Stimulated activated CD4-positive, alpha-beta T cell treated with anti-CD3 and anti-CD28 coated beads, Interleukin-1b, Interleukin-23, amount 100 ng/mL, for 1 hour (primary cell): ENCODE measurements at places on chromosomes 1 and 21.

DNA sequence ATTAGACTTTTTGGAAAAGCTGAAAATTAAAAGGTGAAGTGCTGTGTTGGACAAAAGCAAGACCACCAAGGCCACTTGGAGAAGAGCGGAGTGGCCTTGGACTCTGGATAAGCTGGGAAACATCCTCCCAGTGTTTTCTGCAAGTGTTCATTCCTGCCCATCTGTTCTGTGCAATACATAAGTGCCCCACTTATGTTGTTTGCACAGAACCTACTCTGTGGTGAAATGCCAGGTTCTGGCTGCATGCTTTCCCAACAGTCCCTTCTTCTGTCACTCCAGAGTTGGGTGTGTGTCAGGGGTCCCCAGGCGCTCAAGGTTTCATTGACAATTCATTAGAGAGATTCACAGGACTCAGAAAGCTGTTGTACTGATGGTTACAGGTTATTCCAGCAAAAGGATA lies 30.3 kb downstream of the NHLH2 start:
- no peak for DNase-seq

GRCh38 chr1:60969971-60970509 lies 112.3 kb upstream of the NFIA start:
- no peak for DNase-seq

DNA sequence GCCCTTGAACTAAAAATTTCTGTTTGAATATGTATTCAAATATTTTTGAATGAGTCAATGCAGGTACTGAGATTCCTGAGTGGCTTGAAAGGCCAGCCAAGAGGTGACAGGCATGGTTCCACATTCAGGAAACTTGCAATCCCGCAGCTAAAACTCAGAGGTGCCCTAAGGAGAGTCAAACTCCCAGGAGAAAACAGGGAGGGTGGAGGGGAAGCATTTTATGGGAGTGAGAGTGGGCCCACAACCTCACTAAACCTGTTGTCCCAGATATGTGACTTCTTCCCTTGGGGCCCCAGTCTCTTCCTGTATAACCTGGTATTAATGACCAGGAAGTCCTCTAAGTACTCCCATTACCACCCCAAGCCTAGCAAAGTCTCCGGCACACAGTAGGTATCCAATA lies 189.6 kb downstream of the PLPP3 start:
- no peak for DNase-seq

DNA sequence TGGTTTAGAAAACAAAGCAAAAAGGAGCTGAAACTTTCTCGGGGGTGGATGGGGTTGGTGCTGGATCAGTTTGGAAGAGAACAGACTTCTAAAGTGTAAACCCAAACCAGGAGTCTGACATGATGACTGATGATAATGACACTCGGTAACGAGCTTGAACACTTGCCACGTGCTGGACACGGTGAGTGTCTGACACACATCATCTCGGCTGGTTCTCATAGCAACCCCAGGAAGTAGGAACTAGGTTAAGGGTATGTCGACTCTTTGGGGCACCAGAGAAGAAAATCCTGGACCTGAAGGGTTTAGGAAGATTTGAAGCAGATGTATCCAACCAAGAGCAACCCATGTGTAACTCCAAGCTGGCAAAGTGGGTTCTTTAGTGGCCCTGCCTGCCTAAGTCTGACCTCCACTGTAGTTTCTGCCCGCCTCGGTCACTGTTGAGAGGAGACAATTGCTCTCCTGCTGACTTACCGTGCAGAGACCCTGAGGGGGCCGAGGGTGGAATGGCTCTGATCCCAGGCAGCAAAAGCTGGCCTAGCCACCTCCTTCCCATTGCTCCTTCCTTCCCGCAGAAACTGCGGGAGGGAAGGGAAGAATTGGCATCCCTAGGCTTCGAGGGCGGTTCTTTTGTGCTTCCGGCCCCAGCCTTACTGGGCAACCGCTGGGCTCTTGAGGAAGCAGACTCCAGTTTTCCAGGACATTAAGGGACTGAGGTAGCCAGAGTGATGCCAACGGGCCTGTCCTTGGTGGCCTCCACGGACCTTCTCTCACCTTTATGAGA lies 156.0 kb downstream of the TOMM20 start:
- DNase-seq, result no peak

GRCh38 chr21:43368685-43369084 lies 58.2 kb downstream of the SIK1 start:
- DNase-seq, result no peak

DNA sequence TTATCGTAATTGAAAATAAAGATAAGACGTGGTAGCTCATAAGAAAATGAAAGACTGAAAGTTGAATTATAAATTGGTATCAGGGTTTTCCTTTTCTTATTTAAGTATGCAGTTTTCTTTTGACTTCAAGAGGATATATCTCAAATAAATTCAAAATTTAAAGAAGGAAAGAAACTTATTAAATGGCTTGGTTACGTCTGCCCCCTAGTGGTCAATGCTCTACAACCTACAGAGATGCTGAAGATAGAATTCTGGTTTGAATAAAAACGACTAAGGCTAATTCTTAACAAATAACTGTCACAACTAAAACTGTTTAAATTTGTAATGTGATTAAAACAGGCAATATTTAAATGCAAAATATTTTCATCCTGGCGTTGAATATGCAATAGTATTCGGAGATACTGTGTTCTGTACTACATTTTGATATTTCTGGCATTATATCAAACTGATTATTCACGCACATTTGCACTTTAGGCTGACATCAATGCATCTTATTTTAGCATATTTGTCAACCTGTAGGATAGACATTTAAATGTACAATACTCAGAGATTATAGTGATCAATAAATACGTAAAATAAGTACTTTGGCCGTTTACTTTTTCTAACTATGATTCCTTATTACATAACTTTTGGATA lies 26.8 kb downstream of the IFI44 start:
- peak; percentile 29 for DNase-seq

- DNase-seq, result no peak
Measured at GRCh38 chr1:218748071-218748470, 402.9 kb downstream of the TGFB2 start.

DNA sequence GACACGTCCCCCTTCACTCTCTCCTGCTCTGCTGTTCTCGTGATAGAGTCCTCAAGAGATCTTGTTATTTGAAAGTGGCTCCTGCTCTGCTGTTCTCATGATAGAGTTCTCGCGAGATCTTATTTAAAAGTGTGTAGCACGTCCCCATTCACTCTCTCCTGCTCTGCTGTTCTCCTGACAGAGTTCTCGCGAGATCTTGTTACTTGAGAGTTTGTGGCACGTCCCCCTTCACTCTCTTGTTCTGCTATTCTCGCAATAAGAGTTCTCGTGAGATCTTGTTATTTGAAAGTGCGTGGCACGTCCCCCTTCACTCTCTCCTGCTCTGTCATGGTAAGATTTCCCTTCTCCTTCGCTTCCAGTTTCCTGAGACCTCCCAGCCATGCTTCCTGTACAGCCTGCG lies 47.9 kb downstream of the SMYD3 start:
- DNase-seq, result no peak

DNA sequence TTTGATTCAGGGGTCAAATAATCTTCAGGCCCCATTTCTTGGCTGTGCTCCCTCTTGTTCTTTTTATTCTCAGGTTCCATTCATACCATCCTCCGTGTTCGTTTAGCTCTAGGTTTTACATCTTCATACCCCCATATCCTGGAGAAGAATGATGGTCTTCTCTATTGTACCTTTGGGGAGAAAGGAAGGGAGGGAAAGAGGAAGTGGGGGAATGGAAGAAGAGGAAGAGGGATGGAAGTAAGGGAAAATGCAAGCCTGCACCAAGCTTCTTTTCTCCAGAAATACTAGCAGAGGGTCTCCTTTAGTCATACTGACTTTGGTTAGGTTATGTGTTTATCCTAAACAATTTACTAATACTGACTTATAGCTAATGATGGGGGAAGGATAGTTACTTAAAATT lies 52.4 kb downstream of the FNBP1L start:
- no peak for DNase-seq

GRCh38 chr21:26884436-26884835 lies 39.2 kb upstream of the ADAMTS1 start:
- DNase-seq, result no peak

GRCh38 chr1:173525926-173526325 lies 48.8 kb downstream of the PRDX6 start:
- no peak for DNase-seq
